ENCODE measurements at places on chromosomes 3 and 15.

- DNase-seq, result peak; percentile 49
These were observed 757 bp downstream of the AVEN start for GRCh38 chr15:34038023-34038870.

- no peak for DNase-seq
These were observed 155.2 kb upstream of the CGNL1 start for GRCh38 chr15:57221134-57221533.

- DNase-seq, result no peak
These were observed 168.7 kb upstream of the STAC start for GRCh38 chr3:36211652-36211999.

DNA sequence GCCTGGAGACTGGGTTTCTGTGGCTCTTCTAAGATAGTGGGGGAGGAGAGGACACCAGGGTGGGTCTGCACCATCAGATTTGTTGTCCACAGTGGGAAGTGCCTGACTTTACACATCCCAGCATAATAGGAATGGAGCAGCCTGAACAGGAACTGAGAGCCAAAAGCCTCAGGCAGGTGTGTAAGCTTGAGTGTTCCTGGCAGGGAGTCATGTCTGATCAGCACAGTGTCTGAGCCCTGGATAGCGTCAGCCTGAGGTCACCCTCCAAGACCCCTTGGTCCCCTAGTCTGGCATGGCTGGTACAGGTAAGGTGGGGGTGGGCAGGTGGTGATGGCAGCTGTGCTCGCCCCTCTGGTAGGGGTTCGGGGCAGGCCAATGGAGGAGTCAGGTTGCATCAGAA is 20.2 kb downstream of the INSYN1 start:
- no peak for DNase-seq

DNA sequence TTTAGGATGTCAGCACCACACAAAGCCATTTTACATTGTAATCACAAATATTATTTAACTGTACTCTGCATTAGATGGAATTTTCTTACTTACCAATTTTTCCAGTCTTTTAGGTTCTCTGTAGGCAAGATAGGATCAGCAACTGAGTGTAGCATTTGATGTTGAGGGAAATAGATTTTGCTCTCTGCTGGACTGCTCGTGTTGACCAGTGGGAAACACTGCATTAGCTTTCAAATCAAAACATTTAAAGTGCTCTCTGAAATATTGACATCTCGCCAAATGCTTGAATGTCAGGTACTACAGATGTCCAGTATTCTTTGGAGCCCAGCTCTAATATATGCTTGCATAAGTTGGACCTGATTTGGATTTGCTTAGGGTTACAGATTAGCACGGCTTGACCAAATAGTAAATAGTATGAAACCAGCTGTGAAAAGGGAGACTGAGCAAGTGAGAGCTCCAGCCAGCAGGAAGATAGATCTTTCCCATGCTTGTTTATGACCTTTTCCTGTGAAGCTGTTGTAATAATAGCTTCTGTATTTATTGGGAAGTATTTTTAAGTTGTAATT is 29.5 kb downstream of the P2RY14 start:
- no peak for DNase-seq

DNA sequence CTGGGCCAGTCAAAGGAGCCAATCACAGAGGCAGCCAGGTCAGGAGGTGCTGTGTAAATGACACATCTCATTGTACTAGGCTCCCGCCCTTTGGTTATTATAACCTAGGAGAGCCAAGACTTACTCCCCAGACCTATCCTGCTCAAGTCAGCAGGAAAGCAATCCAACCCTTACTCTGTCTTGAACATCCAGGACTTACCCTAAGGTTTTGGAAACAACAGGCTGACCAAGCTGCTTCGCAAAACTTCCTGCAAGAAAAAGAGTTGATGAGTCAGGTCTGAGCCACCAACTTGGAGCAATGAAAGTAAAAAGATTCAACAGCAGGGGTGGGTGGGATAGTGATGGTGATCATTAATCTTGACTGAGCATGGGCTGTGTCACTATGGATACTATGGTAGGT is 144.4 kb downstream of the MYLK start:
- no peak for DNase-seq

- no peak for DNase-seq
These were observed 2.4 kb downstream of the TRPM1 start for GRCh38 chr15:31098953-31099740.

DNA sequence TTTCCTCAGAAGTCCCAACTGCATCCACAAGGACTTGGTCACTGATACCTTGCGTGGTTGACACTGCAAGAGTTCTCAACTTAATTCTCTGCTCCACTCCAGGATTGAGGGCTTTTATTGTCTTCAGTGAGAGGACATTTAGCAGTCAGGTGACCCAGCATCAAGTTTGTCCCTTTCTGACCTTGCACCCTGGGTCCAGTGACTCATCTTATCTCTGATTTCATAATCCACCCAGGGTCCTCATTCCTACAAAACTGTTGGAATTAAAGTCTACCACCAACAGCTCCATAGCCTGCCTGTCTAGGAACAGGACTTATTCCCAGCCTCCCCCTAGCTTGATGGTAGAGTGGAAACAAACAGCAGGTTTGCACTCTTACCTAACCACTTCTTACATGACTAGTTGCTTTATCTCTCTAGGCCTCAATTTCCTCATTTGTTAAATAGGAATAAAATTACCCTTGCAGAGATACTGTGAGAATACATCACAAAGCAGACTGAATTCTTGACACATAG is 151.3 kb upstream of the LPP start:
- DNase-seq, result no peak

DNA sequence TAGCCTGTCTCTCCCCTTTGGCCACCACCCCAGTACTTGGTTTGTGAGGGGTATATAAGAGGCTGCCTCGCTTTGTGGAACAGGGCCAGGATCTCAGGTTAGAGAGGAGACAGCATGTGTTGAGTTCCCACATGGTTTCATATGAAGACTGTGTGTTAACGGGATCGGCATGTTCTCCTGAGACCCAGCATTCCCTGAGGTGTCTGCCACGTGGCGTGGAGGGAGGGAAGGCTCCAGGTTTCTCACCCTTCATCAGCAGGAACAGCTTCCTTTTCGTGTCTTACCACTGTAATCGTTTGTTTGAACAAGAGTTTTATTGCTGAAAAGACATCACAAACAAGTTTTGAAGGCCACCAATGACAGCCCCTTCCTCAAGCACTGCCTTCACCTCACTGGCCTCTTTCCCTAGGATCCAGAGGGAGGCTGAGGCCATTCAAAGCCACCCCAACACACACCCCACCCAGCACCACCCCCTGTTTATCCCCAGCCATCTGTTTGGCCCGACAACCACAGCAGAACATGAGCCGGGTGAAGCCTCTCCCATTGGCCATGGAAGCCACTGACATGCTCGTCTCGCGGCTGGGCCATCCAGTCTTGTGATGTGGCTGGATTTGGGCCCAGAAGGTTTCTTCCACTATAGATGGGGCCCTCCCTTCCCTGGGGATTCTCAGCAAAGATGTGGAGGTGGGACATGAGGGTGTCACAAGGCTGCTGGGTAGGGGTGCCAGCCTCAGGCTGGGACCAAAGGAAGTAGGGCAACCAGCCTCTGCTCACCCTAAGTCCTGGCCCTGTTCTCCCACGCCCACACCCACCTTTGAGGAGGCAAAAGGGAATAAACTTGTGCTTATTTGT is 10.0 kb downstream of the BHLHE40 start:
- no peak for DNase-seq

DNA sequence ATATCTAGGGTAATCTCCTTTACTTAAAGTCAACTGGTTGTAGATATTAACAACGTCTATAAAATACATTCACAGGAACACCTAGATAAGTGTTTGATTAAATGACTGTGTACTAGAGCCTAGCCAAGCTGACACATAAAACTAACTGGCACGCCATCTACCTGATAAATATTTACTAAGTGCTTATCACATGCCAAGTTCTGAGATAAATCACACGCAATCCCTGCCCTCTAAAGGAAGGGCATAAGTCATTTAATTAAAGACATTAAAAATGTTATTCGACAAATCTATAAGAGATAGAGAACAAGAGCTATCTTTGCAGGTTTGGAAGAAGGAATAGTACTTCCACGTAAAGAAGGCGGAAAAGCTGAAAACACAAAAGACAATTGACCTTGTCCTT is 11.1 kb upstream of the MB21D2 start:
- DNase-seq, result no peak

GRCh38 chr3:150104564-150104963 is 133.9 kb upstream of the PFN2 start:
- DNase-seq, result no peak

DNA sequence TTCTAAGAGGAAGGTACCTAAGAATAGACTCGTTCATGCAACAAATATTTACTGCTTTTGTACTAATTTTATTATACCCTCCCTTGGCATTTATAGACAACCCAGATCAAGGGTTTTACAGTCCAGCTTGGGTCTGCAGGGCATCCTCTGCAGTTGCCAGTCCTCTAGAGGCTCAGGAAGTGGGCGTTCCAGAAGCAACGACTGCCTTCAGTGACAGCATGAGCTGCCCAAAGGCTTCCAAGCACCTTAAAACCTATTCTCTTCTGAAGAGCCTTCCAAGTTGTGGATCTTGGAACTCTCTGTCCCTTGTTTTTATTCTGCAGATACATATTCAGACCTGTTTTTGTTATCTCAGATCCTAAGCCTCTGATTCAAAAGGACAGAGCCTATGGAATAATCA is 95.6 kb downstream of the RAD18 start:
- DNase-seq, result no peak

GRCh38 chr3:107907996-107908395 is 182.8 kb downstream of the CD47 start:
- DNase-seq, result no peak

GRCh38 chr3:8574040-8574669 is 70.4 kb downstream of the SSUH2 start:
- no peak for DNase-seq

DNA sequence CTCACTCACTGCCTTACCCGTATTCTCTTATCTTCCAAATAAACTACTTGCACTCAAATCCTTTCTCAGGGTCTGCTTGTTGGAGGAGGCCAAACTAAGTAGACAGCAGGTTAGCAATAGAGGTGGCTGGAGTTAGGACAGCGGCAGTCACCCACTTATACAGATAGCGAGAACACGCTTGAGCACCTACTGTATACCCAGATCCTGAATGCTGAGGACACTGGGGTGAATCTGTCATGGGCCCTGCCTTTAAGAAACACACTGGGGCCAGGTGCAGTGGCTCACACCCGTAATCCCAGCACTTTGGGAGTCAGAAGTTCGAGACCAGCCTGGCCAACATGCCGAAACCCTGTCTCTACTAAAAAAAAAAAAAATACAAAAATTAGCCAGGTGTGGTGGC is 38.0 kb upstream of the TSEN2 start:
- no peak for DNase-seq

DNA sequence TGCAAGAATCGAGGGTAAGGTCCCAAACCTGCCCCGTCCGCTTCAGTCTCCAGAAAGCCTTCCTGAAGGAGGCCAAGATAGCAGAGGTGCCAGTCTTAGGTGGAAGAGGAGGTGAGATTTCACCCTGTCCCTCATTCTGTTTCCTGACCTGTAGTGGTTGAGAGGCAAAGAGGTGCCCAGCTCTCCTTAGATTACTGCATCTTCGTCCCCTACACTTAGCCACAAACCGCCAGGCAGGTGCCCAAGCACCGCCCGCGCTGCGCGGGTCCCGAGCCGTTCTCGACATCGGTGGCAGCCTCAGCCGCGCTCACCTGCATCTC is 23.8 kb upstream of the POLG start:
- DNase-seq, result no peak

- DNase-seq, result no peak
These were observed 101.6 kb upstream of the MEF2A start for GRCh38 chr15:99464137-99464536.

DNA sequence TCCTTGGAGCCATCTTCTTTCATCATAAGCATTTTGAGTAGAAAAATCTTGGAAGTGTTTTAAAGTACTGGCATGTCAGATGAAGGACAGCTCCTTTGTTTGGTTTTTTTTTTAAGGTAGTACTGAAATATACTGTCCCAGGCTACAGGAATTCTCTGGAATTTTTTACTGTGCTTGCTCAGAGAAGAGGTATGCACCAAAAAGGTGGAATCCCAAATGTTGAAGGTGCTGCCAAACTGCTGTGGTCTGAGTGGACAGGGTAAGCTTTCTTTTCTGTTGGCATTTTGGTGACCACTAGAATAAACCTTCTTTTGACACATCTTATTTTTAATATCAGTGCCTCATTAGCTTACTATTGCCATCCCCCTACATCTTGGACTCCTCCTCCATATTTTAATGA is 7.2 kb downstream of the GNL3 start:
- no peak for DNase-seq

DNA sequence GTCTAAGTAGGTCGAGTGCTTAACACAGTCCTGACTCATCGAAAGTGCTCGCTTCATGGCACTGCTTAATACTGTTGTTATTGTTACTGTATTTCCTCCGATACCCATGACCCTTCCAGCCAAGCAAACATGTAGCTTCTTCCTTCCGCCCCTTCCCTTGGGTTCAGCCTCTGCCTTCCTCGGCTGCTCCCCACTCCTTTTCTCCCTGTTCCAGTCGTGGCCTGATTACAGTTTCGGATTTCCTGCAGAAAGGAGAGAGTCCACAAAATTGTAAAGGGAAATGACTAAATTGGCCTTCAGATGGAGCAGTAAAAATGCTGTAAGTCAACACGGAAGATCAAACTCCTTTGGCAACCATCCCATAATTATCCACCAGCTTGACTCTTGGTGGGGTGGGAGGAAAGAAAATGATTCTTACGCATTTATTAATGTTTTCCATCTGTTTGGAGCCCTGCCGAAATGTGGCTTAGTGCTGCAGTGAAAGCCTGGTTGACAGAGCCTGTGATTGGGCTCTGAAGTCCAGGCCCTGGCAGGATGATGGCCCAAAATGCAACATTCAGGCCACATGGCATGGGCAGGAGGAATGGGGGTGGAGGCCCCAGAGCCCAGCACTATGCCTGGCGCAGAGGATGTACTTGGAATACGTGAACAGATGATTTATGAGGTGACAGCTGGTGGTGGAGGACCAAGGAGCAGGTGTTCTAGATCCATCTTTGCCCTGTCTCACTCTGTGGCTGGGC is 37.6 kb downstream of the FAM3D start:
- DNase-seq, result no peak

Measured in activated naive CD4-positive, alpha-beta T cell (primary cell).